Activated T-cell treated with anti-CD3 and anti-CD28 coated beads, Interleukin-2, amount 50 U/mL, for 72 hours (primary cell): ENCODE measurements at places on chromosomes 16 and 17. TPM values are rescaled to one million over a fixed set of nuclear protein-coding genes. Genes with fewer than 3 reads are reported as not detected.

DNA sequence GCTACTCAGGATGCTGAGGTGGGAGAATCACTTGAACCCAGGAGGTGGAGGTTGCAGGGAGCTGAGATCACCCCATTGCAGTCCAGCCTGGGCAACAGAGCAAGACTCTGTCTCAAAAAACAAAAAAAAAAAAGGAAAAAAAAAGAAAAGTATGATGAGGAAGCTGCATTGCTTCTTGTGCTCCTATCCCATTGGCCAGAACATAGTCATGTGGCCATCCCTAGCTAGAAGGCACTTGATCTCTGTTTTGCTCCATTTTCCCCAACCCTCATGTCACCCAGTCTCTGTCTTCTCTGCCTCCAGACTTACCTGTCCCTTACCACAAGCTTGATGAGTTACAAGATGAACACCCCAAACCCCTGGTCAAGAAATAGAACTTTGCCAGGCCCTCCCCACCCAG is 112.7 kb upstream of the TMEM97 start:
- no peak overlapping the region for H3K27ac ChIP-seq
- H3K4me3 ChIP-seq = no peak overlapping the region
- DNase-seq = no peak

- DNase-seq = peak; percentile 20
- H3K36me3 ChIP-seq = peaks cover 6% of the 10 kb centered on the region
- peak overlapping the region; percentile 72 for H3K27ac ChIP-seq
- peaks cover 55% of the 10 kb centered on the region for H3K4me1 ChIP-seq
- H3K4me3 ChIP-seq = peak overlapping the region; percentile 48
Observed at GRCh38 chr16:19698480-19699465, 19.3 kb downstream of the KNOP1 start.

GRCh38 chr17:75418531-75418930 is 13.1 kb upstream of the GRB2 start:
- H3K4me1 ChIP-seq = peaks cover 4% of the 10 kb centered on the region
- no peak overlapping the region for H3K27ac ChIP-seq
- no peak for DNase-seq
- peaks cover 12% of the 10 kb centered on the region for H3K27me3 ChIP-seq
- H3K36me3 ChIP-seq = no peaks in the 10 kb centered on the region

Gene CCL11
- total RNA-seq = not detected

DNA sequence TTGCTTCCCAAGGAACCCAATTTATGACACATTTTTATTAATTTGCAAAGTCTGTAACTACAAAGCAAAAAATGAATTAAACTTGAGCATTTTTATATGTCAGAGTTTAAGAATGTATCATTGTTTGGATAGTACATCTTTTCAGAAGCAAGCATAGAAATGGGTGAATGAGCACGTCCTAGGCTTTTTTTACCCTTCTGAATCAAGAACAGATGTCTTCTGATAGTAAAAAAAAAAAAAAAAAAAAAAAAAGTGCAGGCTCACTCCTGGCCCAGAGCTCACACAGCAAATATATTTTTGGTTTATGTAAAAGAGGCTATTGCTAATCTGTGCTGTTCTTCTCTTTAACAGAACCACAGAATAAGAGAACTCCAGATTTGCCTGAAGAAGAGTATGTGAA is 6.3 kb downstream of the TERF2IP start:
- H3K27ac ChIP-seq = peak overlapping the region; percentile 89
- no peak for DNase-seq
- peak overlapping the region; percentile 39 for H3K4me3 ChIP-seq
- H3K4me1 ChIP-seq = peaks cover 55% of the 10 kb centered on the region
- H3K36me3 ChIP-seq = peaks cover 47% of the 10 kb centered on the region
